ENCODE measurements at places on chromosomes 12 and 14.

GRCh38 chr14:58397156-58397555, 1.4 kb downstream of the TOMM20L start:
- no peak for DNase-seq

- no peak for DNase-seq
Observed at GRCh38 chr14:51453869-51454268, 197.8 kb upstream of the FRMD6 start.

DNA sequence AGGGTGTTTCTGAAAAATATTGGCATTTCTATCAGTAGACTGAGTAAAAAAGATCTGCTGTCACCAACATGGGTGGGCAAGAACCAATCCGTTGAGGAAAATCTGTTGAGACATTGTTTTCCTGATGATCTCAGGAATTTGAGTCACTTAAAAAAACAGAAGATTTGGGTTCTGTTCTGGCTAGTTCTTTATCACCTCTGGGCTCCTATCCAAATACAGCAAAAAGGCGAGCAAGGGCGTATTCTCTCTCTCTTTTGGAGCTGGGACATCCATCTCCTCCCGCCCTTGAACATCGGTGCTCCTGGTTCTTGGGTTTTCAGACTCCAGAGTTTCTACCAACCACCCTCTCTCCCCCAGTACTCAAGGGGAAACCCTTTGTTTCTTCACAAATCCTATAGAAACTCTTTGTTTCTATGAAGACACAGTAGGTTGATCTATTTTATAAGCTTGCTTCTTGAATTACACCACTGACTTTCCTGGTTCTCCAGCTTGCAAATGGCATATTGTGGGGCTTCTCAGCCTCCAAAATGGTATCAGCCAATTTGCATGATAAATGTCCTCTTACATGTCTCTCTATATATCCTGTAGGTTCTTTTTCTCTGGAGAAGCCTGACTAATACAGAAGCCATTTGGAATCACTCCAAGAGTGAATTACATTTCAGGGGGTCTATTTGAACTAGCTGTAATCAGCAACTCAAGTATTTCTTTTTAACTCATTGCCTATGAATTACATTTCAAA, 263.9 kb upstream of the TMTC1 start:
- no peak for DNase-seq

DNA sequence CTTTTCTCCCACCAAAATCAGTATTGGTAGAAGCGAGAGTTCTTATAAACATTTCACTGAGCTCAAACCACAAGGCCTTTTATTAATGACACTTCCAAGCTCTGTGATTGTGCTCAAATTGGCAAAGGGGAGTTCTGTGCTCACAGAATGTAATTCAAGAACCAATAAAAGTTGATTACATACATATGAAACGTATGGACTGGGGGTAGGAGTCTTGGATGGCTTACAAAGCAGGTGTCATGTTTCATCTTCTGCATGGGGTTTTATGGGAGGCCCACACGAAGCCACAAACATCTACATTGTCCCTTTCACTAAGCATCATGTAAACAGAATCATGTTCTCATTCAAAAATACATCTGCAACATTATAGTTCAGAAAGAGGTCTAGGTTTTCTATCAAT, 828.3 kb downstream of the VRK1 start:
- no peak for DNase-seq

DNA sequence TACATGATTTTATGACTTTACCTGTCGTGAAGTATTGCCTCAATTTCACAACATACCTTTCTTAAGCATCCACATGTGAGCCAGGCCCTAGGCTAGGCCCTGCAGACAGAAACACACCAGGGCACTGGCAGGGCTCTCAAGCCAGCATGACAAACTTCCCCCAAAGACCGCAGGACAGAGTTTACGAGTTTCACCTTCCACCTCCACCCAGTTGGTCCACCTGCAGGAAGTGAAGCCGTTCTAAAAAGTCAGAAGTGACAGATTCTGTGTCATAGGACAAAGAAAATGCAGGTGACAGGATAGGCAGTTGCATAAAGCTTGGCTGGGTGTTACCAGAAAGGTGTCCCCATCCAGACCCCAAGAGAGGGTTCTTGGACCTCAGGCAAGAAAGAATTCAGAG, 382.3 kb downstream of the PCNX1 start:
- DNase-seq: no peak

GRCh38 chr12:92444763-92445162, 258.0 kb upstream of the PLEKHG7 start:
- no peak for DNase-seq

GRCh38 chr12:103560604-103561101, 26.4 kb upstream of the STAB2 start:
- DNase-seq: peak; percentile 97

DNA sequence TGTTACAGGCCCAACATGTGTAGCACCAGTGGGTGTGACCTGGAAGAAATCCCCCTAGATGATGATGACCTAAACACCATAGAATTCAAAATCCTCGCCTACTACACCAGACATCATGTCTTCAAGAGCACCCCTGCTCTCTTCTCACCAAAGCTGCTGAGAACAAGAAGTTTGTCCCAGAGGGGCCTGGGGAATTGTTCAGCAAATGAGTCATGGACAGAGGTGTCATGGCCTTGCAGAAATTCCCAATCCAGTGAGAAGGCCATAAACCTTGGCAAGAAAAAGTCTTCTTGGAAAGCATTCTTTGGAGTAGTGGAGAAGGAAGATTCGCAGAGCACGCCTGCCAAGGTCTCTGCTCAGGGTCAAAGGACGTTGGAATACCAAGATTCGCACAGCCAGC, 8.6 kb downstream of the BCL2L14 start:
- DNase-seq: peak; percentile 10

DNA sequence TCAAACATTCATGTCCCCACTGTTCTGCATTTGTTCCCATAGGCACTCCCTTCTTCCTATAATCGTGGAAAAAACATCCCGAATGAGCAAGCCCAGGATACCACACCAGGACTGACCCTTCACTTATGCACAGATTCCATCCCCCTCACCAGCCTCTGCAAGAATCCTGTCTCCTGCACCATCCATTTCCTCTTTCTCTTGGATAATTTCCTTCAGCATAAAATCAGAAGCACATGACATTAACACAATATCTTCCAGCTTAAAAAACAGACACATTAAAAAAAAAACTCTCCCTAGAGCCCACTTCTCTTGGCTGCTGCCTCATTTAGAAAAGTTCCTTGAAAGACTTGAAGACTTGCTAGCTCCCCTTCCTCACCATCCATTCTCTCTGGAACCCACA, 120.9 kb upstream of the CPSF6 start:
- DNase-seq: no peak

- DNase-seq: no peak
Observed at GRCh38 chr12:56162468-56163290, 4.5 kb downstream of the MYL6 start.

- peak; percentile 10 for DNase-seq
Observed at GRCh38 chr14:102096569-102097188, 9.8 kb upstream of the HSP90AA1 start.

DNA sequence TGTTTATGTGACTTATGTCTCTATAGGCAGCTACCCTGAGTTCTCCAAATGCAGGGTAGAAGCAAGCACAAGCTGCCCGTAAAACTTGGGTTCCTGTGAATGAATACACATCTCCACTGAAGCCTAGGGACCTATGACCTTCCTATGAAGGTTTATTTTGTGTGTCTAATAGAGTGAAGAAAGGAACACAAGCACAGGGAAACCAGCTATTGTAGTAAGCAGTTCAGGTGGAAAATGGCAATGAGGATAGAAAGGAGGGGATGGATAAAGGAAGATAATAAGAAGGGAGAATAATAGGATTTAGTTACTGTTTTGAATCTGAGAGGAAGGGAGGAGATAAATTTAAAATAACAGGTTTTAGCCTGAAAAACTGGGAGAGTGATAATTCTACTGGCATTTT, 2.4 kb downstream of the PFKM start:
- no peak for DNase-seq

DNA sequence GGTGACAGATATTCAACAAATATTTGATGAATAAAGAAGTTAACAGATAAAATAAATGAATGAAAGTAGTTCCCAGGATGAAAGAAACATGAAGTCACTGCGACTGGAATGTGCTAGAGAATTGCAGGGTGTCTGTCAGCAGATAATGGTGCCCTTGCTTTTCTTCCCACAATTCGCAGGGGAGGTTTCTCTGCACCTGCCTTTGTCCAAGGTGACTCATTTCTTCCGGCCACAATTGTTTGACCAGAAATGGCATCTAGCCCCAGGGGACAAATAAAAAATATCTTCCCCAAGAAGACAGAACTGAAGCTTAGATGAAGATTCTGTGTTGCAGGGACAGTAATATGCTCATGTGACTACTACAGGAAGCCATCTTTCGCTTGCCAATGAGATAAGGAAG, 316.1 kb upstream of the TBX3 start:
- DNase-seq: no peak

- no peak for DNase-seq
Observed at GRCh38 chr12:64706306-64706705, 52.9 kb downstream of the GNS start.

DNA sequence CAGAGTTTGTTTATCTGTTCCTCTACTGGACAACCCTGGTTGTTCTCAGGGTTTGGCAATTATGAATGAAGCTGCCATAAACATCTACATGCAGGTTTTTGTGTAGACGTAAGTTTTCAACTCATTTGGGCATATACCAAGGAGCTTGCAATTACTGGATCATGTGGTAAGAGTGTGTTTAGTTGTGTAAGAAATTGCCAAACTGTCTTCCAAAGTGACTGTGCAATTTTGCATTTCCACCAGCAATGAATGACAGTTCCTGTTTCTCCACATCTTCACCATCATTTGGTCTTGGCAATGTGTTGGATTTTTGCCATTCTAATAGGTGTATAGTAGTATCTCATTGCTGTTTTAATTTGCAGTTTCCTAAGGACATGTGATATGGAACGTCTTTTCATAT, 39.8 kb upstream of the FBXO33 start:
- DNase-seq: no peak

GRCh38 chr12:6948873-6949594, 2.1 kb upstream of the PTPN6 start:
- no peak for DNase-seq

- no peak for DNase-seq
Observed at GRCh38 chr14:103149351-103150237, 26.3 kb downstream of the TNFAIP2 start.

DNA sequence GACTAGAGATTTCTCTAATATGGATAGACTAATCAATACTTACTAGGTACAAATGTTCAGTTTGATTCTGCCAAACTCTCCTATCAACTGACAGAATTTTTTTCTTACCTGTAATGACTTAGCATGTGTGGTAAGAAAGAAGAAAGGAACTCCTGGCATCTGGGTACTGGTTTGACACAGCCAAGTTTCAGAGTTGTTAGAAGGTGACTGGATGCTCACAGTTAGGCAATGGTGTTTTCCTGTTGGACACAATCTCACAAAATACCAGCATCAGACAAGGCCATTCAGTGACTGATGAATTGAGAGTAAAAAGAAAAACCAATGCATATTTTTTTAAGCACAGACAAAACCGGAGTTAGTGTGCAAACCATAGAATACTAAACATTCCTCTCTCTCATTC, 4.2 kb downstream of the MUCL1 start:
- no peak for DNase-seq

GRCh38 chr12:4974217-4974616, 64.5 kb downstream of the KCNA1 start:
- DNase-seq: no peak

GRCh38 chr14:61379639-61380184, 58.3 kb downstream of the PRKCH start:
- DNase-seq: no peak

DNA sequence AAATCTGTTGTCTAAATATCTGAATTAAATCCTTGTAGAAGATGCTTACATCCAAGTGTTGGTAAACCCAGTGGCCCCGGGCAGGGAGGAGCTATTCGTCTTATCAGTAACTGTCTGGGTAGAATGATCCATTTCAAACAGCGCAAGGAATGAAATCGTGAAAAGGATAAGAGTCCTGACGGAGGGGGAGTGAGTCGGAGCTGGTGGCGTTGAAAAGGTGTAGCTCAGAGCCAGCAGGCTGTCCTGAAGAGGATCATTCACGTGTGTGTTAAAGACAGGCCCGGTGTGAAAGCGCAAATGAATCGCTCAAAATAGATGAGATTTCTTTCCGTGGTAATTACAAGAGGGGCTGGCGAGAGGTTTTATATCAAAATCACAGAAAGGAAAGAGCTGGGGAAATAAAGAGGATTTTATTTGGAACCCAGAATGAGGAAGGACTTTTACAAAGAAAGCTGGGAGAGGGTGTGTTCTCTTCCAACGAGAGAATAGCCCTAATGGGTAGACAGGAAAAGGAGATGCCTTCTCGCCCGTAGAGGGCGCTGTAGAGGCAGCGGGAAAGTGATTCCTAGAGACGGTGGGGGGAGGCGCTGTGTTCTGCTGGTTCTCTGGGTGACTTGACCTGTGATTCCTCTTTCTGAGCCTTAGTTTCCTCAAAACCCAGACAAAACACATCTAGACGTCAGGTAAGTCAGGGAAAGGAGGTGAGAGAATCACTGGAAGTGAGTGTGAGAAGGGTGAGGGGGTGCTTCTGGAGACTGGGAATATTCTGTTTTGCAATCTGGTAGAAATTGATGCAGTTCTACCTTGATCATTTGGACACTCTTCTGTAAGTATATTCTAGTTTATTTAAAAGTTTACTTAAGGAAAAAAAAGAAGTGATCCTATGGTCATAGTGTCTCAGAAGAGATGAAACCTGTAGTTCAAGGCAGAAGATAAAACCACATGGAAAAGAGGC, 39.3 kb downstream of the SRRM4 start:
- DNase-seq: no peak

DNA sequence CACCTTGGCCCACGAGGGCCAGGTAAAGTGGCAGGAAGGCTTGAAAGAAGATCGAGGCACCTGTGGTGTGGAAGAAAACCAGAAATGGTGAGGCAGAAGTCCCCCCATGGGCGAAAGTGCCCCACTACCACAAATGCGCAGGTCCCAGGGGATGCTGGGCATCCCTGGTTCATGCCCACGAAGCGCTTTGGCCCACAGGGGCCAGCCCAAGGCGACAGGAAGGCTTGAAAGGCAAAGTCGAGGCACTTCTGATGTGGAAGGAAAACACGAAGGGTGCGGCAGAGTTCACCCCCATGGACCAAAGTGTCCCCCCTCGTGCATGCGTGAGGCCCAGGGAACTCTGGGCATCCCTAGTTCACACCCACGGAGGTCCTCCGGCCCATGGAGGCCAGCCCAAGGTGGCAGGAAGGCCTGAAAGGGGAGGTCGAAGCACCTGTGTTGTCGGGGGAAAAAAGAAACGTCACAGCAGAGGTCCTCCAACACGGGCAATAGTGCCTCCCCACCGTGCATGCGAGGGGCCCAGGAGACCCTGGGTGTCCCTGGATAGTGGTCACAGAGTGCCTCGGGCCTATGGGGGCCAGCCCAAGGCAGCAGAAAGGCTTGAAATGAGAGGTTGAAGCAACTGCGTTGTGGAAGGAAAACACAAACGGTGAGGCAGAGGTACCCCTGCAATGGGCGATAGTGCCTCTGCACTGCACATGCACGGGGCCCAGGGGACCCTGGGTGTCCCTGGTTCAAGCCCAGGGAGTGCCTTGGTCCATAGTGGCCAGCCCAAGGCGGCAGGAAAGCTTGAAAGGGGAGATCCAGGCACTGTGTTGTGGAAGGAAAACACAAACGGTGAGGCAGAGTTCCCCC, 373.9 kb downstream of the ALG10 start:
- DNase-seq: no peak

GRCh38 chr12:104671409-104672095, 214.8 kb downstream of the CHST11 start:
- DNase-seq: peak; percentile 78

GRCh38 chr12:91920276-91920675, 225.4 kb downstream of the BTG1 start:
- no peak for DNase-seq

- DNase-seq: no peak
Observed at GRCh38 chr14:61342932-61343331, 21.6 kb downstream of the PRKCH start.

Measured in GM04503 (cell line).